ENCODE measurements at places on chromosomes 13 and 19. TPM values are rescaled to one million over a fixed set of nuclear protein-coding genes. Genes with fewer than 3 reads are reported as not detected.

The MBD3L3 gene
- not detected for total RNA-seq

The TICAM1 gene
- total RNA-seq: 4.1 TPM

The HS6ST3 gene
- not detected for total RNA-seq

GRCh38 chr19:40388481-40388880 lies 1.5 kb downstream of the HIPK4 start:
- no peak for DNase-seq
